ENCODE measurements at places on chromosomes 6 and 20. TPM values are rescaled to one million over a fixed set of nuclear protein-coding genes. Genes with fewer than 3 reads are reported as not detected.

GRCh38 chr6:30787954-30788353, 43.6 kb upstream of the IER3 start:
- DNase-seq: no peak

GRCh38 chr6:138115201-138115600, 8.0 kb upstream of the PERP start:
- no peak for DNase-seq

The PEX3 gene
- total RNA-seq: 23.6 TPM

DNA sequence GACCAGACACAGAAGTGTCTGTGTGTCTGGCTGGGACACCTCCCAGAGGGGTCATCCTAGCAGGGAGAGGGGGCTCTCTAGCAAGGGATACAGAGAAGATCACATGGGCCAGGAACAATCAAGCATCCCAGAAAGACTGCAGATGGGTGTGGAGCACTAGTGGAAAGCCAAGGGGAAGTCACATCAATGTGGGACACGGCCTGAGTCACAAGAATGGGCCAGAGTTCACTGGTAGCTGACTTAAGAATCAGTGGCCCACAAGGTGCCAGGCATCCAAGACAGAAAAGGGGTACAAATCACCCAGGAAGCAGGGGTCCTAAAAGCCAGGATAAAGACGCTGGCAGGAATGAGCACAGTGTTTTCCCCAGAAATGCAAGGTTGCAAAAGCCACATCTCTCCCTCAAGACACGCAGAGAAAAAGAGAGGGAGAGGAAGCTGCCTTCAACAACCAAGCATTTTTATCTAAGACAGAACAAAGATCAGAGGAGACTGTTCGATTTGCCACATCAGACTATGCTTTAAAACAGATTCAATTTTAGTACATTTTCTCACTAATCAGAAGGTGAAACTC, 113.6 kb upstream of the DST start:
- DNase-seq: no peak

The PDRG1 gene
- 7.8 TPM for total RNA-seq

GRCh38 chr6:80441131-80441530, 334.7 kb downstream of the BCKDHB start:
- no peak for DNase-seq

GRCh38 chr20:53336892-53337291, 256.7 kb downstream of the ZNF217 start:
- DNase-seq: no peak

DNA sequence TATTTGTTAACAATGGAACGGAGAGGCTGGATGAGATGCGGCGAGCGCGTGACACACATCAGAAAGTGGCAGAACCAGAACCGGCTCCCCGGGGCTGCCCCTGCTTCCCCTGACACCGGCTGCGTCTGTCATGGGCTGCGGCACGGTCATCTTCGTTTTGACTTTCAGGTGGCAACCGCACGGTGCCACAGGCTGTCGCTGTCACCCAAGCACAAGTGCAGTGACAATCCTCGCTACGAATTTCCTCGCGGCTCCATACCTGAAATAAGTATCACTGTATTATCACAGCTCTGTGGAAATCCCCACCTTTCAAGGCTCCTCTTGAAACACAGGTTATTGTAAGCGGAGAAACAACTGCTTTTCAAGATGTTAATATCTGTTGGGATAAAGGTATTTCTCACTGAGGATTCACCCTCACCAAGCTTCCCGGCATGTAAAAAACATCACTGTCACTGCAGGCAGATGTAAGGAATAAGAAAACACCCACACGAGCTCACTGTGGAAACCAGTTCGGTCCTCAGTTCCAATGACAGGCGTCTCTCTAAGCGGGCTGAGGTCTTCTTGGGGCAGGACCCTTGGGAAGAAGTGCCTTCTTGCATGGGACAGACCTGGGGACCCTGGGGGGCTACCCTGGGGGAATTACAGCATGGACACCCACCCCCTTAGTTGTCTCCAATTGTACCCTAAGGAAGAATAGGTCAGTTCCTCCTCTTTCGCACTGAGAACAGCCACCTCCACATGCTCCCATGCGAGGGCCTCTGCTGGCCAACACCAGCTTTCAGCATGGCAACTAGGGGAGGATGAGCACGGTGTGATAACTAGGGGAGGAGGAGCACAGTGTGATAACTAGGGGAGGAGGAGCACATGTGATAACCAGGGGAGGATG, 86.3 kb downstream of the DACT2 start:
- DNase-seq: no peak

GRCh38 chr6:77178821-77179220, 284.5 kb downstream of the HTR1B start:
- no peak for DNase-seq

The TCP11 gene
- not detected for total RNA-seq

The UBD gene
- total RNA-seq: 0.42 TPM

The RIMS4 gene
- not detected for total RNA-seq

DNA sequence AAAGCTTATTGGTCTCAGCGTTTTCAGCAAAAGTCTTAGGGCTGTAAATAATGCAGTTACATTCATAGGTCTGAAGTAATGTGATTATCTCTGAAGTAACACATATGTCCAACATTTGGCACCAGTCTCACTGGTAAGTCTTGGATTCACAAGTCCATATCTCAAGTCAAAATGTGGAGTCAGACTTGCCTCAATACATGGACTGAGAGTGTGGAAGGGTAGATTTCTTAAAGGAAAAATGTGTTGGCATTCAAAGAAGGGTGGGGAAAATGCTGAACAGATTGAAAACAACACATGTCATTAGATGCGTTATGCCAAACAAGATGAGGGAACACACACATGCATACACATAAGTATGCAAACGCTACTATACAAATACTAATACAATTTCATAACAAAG, 989.0 kb upstream of the MANEA start:
- no peak for DNase-seq

GRCh38 chr6:53134601-53135235, 13.9 kb downstream of the GCM1 start:
- no peak for DNase-seq

- DNase-seq: no peak
Observed at GRCh38 chr6:91877994-91878393, 1291.1 kb upstream of the MAP3K7 start.

GRCh38 chr6:162443101-162443500, 284.5 kb downstream of the PRKN start:
- DNase-seq: no peak

The ERVFRD-1 gene
- not detected for total RNA-seq

The EMILIN3 gene
- 3.1 TPM for total RNA-seq

- DNase-seq: no peak
Observed at GRCh38 chr6:85261271-85261670, 188.6 kb upstream of the NT5E start.

The TREM2 gene
- 0.40 TPM for total RNA-seq

The ABHD16A gene
- total RNA-seq: 33.6 TPM

DNA sequence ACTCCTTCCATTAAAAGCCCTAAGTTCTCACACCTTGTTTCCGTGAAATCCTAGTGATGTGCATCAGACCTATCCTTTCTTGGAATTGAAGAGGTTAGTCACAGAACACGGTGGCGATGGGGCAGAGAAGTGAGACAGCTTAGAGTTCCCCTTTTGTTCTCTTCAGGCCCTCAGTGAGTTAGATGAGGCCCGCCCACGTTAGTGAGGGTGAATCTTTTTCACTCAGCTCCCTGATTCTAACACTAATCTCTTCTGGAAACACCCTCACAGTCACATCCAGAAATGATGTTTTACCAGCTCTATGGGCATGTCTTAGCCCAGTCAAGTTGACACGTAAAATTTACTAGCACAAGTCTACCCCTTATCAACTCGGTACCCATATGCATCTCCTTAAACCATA, 172.7 kb upstream of the NOX3 start:
- no peak for DNase-seq

DNA sequence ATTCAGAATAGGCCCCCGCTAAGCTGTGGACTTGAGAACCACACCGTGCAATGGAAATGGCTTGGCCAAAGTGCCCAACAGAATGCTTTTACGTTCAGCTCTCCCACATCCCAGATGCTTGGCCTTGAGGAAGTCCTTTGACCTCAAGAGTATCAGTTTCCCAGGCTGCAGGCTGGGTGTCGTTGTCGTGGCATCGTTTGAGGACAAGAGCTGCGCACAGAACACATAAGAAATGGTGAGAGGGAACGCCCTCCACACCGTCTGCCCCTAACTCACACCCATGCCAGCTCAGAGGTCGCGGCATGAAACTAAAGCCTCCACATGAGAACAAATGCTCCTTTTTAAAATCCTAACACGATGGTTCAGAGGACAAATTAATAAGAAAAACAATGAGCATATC, 37.0 kb downstream of the NFATC2 start:
- no peak for DNase-seq

DNA sequence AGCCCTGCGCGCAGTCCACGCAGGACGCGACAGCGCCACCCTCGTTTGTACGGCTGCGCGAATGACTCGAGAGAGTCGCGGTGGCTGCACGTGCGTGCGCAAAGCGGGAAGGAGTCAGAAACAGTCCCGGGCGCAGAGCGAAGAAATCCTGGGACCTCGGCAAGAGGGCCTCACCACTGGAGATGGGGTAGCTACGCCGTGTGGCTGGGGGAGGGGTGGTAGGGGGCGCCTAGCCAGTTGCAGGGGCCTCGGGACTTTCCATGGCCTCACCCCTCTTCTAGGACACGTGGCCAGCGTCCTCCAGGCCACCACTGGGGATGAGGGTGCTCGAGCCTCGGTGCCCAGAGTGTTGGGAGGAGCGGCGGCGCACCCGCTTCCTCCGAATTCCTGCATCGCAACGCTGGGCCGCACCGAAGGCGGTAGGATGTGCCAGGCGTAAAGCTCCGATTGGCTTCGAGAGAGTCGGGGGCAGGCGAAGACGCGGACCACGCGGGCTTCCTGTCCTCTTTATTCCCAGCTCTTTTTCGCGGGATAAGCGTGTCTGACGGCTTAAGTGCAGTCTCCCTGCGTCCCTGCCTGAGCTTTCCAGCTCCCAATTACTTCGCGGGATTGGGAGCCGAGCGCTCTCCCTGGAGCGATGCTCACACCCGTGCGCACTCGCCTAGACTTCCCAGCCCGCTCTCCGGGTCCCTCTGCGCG, 38.7 kb downstream of the NCR2 start:
- DNase-seq: no peak

GRCh38 chr20:5797843-5798462, 47.8 kb downstream of the SHLD1 start:
- peak; percentile 28 for DNase-seq

GRCh38 chr6:38375341-38375740, 264.4 kb downstream of the BTBD9 start:
- DNase-seq: no peak

The LBP gene
- total RNA-seq: 0.17 TPM

The FKBP5 gene
- 113 TPM for total RNA-seq

The BTNL2 gene
- not detected for total RNA-seq

- peak; percentile 62 for DNase-seq
Observed at GRCh38 chr6:44226368-44227147, 3.2 kb downstream of the SLC29A1 start.

DNA sequence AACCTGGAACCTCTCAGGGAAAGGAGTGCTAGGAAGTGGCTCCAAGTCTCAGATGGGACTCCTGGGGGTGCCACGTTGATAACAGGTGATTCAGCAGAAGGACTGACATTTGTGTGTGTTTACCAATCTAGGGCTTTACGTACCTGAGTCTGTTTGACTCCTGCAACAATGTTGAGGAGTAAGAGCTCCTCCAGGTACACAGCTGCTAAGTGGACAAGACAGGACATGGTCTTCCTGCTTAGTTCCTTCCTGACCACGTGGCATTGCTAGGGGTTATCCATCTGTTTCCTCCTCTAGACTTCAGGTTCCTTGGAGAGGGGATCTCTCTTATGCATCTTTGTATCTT, 164.5 kb upstream of the SLC24A3 start:
- DNase-seq: no peak

DNA sequence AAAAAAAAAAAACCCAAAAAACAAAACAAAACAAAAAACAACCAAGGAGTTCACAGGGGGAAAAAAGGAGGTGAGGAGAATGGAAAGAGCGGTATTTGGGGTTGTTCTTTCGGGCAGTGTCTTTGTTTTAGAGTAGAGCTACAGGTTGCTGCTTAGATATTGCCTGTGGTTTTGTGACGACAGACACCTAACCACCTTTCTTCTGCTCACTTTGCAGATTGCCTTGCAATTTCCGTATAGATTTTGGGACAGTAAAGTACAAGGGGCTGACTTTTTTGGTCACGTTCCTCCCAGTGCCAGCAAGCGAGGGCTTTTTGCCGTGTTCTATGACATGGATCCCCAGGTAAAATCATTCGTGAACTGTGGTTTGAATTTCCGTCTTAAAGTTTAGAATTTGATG, 50.9 kb downstream of the DEK start:
- no peak for DNase-seq

- DNase-seq: no peak
Observed at GRCh38 chr20:61422636-61423425, 170.8 kb downstream of the CDH4 start.

GRCh38 chr6:78947962-78948361, 80.6 kb downstream of the IRAK1BP1 start:
- no peak for DNase-seq

The DZANK1 gene
- total RNA-seq: 0.83 TPM

DNA sequence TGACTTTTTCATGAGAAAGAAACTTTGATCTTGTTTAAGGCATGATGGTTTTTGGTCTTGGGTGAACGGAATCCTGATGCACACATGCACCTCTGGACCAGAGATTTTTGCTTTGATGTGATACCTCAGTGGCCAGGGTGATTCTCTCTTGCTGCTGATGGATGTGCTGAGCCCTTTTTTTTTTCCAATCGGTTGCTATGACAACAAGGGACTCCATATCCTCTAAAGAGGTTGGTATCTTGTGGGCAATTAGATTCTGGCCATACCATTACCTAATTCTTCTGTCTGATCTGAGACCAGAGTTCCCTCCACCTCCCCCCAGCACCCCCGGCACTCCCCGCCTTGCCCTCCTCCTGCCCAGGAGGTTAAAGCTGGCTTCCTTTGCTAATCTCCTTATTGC, 24.9 kb downstream of the PDYN start:
- no peak for DNase-seq

- DNase-seq: no peak
Observed at GRCh38 chr6:37607944-37608343, 89.7 kb downstream of the MDGA1 start.

The TMEM74B gene
- total RNA-seq: 2.4 TPM

GRCh38 chr20:53943522-53944291, 126.7 kb downstream of the BCAS1 start:
- DNase-seq: no peak

GRCh38 chr20:57787990-57788781, 78.4 kb upstream of the PMEPA1 start:
- no peak for DNase-seq

The CST7 gene
- total RNA-seq: 0.49 TPM

DNA sequence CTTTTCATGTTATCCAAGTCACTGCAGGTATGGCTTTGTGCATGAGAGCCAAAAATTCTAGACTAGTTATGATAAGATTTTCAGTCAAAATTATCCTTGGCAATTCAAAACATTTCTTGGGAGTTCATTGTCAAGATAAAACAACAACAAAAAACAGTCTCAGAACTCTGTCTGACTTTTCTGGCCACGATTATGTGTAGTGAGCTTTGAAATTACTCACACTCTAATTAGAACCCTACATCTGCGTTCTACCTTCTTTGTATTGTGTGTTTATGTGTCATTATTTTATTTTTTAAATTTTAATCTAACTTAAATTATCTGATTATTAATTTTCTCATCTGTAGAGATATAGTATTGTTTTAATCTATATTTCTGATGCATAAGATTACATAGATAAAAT, 459.2 kb downstream of the FRK start:
- no peak for DNase-seq

The IL17F gene
- not detected for total RNA-seq

The SLC26A8 gene
- not detected for total RNA-seq

Data from heart right ventricle (tissue), 16 donors.